ENCODE measurements at places on chromosomes 5 and 9. TPM values are rescaled to one million over a fixed set of nuclear protein-coding genes. Genes with fewer than 3 reads are reported as not detected.

DNA sequence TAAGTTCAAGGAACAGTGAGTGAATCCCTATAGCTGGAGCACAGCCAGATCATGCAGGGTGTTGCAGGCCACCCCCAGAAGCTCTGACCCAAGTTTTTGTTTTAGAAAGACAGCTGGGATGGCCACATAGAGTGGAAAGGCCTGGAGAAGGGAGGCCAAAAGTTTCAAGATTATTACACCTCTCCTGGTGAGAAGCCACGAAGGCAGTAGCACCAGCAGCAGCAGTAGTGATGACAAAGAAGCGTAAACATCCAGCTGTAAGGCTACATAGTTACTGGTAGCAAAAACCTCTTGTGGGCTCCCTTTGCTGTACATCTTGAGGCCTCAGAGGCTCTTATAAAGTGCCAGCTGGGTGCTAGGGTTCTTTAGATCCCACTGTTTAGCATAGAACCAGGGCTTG is 11.8 kb downstream of the ADAMTSL1 start:
- no peak for DNase-seq

DNA sequence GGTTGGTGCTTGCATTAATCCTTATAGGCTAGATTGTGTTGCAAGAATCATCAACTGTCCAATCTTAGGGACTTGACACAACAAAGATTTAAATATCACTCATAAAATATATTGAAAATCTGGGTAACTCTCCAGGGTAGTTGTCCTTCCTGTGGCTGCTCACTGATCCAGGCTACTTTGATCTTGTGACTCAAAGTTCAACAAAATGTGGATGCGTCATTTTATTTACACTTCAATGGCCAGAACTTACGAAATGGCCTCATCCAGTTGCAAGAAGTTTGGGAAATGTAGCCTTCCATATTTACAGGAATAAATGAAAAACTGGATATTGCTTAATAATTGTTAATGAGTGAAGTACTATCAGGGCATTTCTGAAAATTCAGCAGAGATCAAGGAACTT is 235.5 kb upstream of the ACTBL2 start:
- DNase-seq: no peak

DNA sequence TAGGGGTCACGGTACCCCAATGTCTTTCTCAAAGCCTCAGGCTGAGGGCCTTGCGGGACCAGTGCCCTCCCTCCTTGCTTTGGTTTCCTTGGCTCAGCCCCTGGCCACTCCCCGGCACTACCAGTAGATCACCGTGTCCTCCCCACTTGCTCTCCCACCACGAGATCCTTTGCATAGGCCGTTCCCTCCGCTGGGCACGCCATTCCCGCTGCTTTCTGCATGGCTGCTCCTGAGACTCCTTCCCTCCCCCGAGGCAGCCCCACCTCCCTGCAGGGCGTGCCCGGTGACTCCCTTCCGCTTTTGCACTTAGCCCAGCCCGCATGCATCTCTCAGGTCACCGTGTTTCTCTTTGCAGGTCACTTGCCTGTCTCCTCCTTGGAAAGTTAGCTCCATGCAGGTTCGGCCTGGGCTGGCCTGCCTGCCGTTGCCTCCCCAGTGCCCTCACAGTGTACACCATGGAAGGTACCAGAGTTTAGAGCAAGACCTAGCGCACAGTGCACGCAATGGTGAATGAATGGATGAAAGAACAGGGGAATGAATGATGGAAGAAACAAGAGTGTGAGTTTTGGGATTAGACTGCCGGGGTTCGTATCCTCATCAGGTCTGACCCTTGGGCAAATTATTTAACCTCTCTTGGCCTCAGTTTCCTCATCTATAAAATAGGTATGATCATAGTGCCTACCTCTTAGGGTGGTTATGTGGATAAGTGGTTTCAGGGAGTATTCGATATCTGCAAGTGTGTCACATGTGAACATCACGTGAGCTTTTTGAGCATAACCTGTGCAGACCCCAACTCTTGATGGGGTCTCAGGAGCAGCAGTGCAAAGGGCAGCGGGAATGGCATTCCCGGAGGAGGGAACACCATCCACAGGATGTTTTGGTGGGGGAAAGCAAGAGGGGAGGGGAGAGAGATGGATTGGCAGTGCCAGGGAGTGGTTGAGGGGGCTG is 214.3 kb downstream of the C9orf50 start:
- DNase-seq: no peak

DNA sequence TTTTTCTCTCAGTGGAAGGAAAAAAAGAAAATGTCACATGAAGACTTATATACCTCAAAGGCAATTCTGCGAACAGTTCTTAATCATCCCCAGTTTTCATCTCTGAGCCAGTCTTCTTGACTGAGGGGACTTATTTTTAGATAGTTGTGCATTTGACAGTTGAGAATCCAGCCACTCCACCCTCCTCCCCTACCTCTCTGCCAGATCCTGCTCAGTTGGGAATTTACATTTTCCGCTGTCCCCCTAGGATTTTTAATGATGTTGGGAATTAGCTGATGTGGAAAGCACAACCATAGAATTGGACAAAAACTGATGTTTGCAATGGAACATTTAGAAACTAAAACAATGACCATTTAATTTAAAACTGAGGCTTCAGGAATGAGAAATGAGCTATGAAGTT is 194.3 kb upstream of the PIK3R1 start:
- DNase-seq: no peak

DNA sequence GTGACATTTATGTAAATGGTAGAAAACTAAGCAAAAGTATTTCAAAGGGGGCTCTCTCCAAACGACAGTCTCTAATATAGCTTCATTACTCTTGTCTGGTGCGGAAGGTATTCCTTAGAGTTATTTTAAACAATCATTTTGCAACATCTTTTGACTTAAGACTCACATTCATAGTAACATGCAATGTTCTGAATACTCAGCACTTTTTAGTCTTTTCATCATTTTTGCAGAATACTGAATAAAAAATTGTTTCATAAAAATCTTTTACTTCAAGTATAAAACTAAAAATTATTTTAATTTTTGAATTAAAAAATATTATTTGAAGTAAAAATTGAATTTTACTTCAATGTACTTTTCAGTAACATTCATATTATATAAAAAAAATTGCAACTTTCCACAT is 321.1 kb downstream of the PLK2 start:
- no peak for DNase-seq

- no peak for DNase-seq
Measured at GRCh38 chr5:180133971-180134508, 62.5 kb upstream of the RNF130 start.

DNA sequence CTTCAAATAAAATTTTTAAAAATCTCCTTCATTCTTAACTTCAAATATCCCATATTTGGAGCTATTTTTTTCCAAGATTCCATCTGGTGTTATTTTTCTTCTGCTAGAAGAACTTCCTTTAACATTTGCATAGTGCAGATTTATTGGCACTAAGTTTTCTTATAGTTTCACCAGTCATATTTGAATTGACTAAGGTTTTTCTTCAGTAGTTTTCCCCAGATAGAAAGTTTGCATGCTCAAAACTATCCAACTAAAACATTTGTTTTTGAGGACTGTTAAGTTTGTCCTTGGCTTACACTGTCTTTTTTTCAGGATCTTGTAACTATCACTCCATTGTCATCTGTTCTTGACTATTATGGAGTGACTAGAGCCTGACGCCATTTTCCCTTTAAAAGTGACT is 606.7 kb downstream of the TAF11L14 start:
- DNase-seq: no peak

- DNase-seq: no peak
Measured at GRCh38 chr5:112929336-112930081, 7.5 kb upstream of the REEP5 start.

- no peak for DNase-seq
Measured at GRCh38 chr9:87887661-87888480, 5.2 kb downstream of the SPATA31E1 start.

DNA sequence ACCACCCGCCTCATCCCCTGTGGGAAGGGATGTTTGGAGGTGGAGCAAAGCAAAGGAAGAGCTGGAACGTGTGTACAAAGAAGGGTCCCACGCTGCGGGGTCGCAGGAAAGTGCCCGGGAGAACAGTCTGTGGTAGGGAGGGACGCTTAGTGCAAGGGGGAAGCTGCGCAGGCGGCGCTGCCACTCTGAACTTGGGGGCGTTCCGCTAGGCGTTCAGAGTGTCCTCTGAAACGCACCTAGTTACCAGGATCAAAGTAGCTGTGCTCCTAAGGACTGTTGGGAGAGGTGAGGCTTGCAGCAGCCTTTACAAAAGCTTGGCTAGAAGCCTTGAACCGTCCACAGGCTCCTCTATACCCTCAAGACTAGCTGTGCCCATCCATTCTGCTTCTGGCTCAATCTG is 29.3 kb upstream of the PDE8B start:
- no peak for DNase-seq

DNA sequence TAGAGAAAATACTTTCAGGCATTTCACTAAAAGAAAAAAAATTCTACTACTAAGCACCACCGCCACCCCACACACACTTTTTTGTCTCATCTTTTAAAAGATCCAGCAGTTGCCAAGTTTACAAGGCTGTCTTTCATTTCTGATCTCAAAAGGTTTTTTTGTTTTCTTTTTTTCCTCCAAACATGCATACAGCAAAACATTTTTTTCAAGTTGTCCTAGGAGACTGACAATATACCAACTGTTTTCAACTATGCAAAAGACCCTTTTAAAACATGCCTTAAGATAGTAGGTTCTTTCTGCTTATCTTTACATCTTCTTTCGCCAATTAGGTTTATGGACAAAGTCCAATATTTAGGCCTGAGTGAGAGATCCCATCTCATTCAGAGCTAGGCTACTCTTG is 65.2 kb downstream of the HMHB1 start:
- DNase-seq: no peak

The STKLD1 gene
- total RNA-seq: 0.74 TPM

The CD14 gene
- 2.5 TPM for total RNA-seq

The CXCL14 gene
- not detected for total RNA-seq

GRCh38 chr9:111187376-111187775 is 142.6 kb downstream of the OR2K2 start:
- no peak for DNase-seq

DNA sequence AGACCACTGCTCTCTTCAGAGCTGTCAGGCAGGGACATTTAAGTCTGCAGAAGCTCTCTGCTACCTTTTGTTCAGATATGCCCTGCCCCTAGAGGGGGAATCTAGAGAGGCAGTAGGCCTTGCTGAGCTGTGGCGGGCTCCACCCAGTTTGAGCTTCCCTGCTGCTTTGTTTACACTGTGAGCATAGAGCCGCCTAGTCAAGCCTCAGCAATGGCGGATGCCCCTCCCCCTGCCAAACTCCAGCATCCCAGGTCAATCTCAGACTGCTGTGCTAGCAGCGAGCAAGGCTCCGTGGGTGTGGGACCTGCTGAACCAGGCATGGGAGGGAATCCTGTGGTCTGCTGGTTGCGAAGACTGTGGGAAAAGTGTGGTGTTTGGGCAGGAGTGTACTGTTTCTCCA is 59.9 kb downstream of the CAVIN4 start:
- no peak for DNase-seq

DNA sequence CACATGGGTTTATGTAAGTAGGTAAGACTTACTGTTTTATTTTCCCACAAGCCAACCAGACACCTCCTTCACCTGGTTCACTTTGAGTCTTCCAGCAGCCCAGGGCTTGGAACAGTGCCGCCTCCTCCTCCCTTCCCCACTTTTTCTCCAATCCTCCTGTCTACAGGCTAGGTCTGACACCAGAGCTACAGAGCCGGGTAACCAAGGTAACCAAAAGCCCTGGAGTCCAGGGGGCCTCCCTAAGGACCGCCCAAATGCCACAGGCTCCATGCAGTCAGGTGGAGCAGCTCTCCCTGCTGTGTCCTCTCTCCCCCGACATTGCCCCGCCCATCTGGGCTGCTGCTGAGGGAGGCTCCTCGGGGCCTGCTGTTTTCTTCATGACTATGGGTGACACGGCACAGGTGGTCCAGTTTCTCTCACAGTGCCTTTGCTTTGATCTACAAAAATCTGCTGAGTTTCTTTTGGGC is 138.0 kb upstream of the EFNA5 start:
- DNase-seq: no peak

GRCh38 chr9:111728143-111728542 is 66.6 kb downstream of the SHOC1 start:
- no peak for DNase-seq

The PCA3 gene
- not detected for total RNA-seq

The DDX4 gene
- not detected for total RNA-seq

DNA sequence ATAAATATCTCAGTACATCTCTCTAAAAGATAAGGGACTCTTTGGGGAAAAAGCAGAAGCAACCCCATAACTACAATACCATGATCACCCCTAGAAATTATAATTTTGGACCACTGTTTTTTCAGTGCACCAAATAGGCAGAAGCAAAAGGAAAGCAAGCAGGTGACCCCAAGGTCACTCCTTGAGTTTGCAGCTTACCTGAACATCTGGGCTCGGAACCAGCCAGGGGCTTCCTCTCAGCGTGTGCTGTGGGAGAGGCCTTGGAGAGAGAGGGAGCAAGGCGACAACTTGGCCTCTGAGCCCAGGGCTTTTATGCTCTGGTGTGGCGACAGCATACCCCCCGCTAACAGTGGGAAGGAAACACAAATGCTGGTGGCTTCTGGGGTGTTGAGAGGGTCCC is 16.8 kb downstream of the BNIP1 start:
- DNase-seq: no peak

GRCh38 chr9:27436234-27436633 is 87.9 kb upstream of the IFNK start:
- no peak for DNase-seq
